NT2/D1 (cell line): ENCODE measurements at places on chromosomes 3 and 15.

DNA sequence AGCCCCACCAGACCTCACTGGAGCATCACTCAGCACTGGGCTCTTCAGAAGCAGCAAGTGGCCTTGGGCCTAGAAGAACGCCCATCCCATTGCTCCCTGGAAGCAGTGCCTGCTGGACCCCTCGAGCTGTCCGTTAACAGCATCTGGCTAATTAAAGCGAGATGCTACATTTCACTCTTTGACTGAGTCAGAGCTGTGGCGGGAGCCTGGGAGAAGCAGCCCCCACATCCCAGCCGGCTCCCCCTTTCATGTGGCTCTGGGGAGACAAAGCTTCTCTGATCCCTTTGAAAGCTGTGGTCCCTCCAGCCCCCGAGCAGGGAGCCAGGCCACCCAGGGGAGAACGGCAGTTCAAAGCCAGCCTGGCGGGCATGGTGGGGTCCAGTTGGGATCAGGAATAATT lies 103.7 kb downstream of the MEGF11 start:
- DNase-seq = no peak

DNA sequence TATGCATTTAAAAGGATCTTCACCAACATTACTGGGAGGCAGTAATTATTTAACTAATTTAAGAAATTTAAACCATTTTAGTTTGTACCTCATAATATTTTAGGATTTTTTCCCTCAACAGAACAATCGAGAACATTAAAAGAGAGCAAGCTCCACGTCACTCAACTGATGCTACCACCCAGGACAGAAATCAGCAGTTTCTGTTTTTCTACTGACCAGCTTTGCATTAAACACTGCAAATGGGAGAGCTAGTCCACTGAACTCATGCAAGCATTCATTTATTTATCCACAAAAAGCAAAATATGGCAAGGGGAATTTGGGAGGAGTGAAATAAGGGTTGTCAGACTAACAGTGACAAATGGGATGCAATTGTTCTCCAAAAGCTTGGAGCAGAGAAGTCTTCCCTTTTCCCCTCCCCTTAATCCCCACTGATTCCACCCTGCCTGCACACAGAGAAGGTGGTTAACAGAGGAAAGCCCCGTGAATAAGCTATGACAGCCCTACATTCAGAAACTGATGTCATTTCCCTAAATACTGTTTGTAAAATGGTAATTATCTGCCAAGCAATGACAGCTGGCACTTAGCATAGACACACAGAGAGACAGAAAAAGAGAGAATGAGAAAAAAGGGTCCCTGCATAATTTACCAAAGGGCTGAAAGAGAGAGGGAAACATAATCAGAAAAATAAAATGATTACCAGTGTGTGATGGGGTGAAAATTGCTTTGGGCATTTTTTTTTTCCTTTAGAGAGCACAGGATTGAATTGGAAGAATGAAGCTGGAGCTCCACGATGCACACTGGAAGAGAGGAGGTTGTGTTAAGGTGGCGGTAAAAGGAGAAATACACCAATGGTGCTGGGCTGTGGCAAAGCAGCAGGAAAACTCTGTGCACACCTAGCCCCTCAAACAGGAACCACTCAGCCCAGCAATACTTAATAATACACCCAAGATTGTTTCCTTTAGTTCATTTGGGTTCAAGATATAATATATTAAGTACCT lies 777.4 kb downstream of the TUSC7 start:
- DNase-seq = no peak

DNA sequence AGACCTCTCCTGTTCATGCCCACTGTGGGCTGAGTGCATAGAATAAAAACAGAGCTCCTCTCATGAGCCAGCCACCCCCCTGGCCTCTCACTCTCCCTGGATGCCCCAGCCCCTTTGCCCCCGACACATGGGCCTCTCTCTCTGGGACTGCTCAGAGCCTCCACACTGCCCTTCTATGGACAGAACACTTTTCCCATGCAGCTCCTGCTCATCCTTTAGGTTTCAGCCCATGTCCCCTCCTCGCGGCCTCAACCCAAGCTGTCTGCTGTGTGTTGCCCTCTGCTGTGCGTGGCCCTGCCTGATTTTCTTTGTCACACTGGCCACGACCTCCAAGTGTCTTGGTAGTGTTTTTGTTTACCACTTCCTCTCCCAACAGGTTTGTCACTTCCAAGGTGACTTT lies 20.7 kb upstream of the PRR23E start:
- DNase-seq = no peak

DNA sequence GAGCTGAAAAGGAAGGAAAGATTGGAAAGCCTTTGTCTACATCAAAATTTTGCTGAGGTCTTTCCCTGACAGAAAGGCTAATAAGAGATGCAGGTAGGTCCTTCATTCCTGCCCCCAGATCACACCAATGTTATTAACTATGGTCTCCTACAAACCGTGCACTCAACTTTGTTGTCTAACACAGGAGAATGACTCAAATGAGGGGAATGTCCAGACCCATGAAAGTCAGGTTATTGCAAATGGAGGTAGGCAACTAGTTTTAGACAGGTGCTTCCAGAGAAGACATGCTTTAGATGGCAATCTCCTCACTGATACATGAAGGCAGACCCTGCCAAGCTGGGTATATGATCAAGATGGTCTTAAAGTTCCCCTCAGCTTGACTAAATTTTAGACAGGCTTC lies 51.0 kb downstream of the NFKBIZ start:
- no peak for DNase-seq

- DNase-seq = no peak
Measured at GRCh38 chr15:48432688-48433087, 101.5 kb downstream of the DUT start.

DNA sequence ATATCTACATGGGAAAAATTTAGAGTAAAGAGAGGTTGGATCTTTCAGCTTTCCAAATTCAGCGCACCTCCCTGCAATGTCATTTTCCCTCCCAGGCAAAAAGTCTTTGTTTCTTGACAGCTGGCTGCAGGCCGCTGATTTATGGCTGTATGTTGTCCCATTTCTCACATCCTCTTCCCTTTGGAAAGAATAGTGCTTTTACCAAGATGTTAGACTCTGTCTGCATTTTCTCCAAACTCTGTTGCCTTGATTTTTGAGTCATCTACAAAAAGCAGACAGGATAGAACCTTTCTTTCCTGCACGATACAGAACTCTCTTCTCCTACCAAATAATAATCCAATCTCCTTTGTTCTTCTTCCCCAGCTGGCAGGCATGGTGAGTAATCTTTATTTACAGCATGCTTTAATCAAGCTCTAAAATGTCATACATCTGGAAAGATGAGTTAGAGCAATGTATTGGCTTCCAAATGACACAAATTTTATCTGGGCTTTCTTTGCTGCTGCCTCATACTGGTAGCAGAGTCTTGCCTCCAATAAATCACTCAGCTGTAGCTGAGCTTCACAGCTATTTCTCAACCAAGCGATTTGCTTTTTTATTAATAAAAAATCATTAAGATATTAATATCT lies 101.9 kb downstream of the PIK3R4 start:
- no peak for DNase-seq

DNA sequence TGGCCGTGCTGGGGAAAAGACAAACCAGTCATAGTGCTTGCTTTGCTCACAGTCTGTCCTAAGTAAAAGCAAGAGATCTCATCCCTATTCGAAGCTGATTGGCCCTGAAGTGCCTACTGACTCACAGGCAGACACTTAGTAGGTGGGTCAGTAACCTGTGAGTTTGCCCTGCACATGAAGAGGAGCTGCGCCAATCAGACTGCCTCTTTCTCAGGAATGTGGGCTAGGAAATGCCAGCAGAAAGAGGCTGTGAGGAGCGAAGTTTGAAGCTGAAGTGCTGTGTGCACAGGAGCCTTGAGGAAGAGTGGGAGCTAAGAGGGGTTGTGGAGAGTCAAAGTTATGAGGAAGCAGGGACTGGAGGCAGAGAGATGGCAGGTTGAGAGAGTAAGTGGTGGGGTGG lies 126.8 kb downstream of the IL20RB start:
- no peak for DNase-seq

GRCh38 chr3:195839260-195840010 lies 27.7 kb upstream of the MUC4 start:
- no peak for DNase-seq

GRCh38 chr15:40877694-40878093 lies 3.7 kb upstream of the RHOV start:
- DNase-seq = no peak

DNA sequence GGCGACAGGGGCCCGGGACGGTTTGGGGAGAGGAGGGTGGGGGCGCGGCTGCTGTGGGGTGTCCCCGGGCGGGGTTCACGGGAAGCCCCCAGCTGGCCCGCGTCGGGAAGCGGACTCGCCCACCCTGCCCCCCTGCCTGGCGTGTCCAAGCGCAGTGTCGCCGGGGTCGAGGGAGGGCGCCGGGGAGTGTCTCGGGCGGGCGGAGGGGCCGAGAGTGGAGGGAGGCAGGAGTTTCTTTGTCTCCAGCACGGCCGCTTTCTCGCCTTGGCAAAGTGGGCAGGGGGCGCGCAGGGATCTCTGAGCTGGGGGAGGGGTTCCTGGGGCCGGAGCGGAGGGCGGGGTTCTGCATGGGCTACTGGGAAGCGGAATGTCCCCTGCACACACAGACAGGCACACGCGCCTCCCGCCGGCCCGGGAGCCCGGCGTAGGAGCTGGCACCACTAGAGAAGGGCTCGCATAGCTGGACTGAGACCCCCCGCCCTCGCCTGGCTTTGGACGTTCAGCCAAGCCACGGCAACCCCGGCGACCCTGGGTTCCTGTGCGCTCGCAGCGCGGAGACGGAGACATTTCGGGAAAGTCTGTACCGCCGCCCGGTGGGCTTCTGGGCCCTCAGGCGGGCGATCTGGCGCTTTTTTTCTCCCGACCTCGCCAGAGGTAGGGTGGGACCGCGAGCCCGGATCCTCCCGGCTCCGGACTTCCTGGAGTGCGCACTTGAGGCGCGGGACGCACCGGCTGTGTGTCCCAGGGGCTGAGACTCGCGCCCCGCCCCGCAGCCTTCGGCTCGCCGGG lies 822 bp downstream of the ST8SIA2 start:
- no peak for DNase-seq

GRCh38 chr15:25778161-25778560 lies 85.0 kb downstream of the ATP10A start:
- no peak for DNase-seq

DNA sequence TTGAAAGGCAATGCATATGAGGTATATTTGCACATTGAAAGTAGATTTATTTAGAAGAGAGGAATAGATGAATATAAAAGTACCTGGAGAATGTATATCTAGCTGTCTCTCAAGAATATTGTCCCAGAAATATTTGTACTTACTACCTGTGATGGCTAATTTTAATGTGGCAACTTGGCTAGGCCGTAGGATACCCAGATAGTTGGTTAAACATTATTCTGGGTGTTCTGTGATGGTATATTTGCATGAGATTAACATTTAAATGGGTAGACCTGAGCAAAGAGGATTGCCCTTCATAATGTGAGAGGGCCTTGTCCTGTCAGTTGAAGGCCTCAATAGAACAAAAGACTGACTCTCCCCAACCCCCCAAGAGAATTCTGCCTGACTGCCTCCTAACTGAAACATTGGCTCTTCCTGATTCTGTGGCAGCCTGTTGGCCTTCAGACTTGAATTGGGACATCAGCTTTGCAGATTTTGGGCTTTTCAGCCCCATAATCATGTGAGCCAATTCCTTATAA lies 69.4 kb upstream of the FILIP1L start:
- DNase-seq = peak; percentile 35

DNA sequence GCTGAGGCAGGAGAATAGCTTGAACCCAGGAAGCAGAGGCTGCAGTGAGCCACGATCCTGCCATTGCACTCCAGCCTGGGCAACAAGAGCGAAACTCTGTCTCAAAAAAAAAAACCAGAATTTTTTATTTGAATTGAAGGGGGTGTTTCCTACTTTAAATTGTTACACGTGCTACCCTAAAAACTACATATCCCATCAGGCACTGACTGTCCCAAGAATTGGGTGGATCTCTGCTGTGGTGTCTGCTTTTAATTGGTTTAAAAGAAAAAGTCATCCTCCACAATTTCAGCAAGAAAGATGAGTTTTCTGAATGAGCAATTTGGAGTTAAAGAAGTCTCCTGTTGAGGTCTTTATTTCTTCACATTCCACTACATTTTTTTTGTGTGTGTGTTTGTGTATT lies 2.1 kb downstream of the PDIA3 start:
- no peak for DNase-seq

DNA sequence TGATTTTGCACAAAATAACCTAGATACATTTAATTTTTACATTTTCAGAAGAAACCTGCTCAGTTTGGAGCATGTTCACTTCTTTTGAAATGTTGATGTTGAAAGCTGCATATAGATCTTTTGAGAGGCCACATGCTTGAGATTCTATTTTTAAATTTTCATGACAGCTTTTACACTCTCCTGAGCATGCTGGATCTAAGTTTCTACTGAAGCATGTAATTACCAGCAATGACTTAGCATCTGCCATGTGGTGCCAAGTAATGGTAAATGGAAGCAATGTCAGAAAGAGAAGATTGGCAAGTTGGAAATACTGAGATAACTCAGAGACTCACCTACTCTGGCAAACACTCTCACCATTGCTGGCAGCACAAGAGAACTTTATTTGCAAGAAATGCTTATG lies 310.6 kb downstream of the NSUN3 start:
- DNase-seq = no peak

GRCh38 chr15:70679919-70680231 lies 83.5 kb downstream of the UACA start:
- no peak for DNase-seq

GRCh38 chr15:85879334-85880163 lies 84.8 kb upstream of the KLHL25 start:
- DNase-seq = no peak

- no peak for DNase-seq
Measured at GRCh38 chr15:68983961-68984481, 30.5 kb upstream of the NOX5 start.

GRCh38 chr15:36529296-36530011 lies 50.0 kb upstream of the CDIN1 start:
- no peak for DNase-seq

DNA sequence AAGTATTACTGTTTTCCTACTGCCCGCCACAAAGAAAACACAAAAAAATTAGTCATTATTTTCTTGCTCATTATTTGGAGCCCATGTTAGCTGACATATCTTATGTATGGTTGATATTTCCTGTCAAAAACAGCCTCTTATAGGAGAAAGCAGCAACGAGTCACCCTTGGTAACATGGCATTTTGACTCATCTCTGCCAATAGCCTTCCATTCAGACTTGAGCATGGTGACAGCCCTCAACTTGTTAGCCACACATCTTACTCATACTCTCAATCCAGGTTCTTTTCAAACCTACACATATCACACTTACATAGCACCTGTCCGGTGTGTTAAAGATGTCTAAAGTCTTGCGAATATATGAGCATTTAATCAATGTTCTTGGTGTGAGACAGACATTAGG lies 109.4 kb upstream of the SAMMSON start:
- no peak for DNase-seq

GRCh38 chr3:42831321-42831713 lies 22.1 kb downstream of the ACKR2 start:
- DNase-seq = peak; percentile 66

DNA sequence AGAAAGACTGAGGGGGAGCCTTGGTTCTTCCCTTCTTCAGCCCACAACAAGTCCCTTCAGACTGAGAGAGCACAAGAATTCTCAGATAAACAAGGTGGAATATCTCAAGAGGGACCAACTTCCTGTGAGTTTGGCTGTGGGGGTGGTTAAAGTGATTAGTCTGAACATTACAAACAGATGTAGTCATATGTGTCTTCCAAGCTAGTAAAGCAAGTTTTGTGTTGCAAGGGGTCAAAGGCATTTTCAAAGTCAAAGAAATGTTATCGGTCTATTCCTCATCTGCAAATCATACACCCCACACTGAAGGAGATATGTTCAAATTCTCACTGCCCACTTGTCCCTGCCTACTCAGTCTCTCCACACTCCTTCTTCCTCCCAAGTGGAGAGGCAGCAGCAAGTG lies 242.5 kb downstream of the FAM43A start:
- DNase-seq = no peak
